ENCODE measurements at places on chromosomes 7 and 10. TPM values are rescaled to one million over a fixed set of nuclear protein-coding genes. Genes with fewer than 3 reads are reported as not detected.
A peak's percentile ranks its signal among the peaks of the same experiment; 100 is the strongest.

Gene TLL2
- 0.97 TPM for total RNA-seq

Gene STEAP1
- not detected for total RNA-seq

Gene CLDN4
- 1.0 TPM for total RNA-seq

Gene OR2A12
- not detected for total RNA-seq

DNA sequence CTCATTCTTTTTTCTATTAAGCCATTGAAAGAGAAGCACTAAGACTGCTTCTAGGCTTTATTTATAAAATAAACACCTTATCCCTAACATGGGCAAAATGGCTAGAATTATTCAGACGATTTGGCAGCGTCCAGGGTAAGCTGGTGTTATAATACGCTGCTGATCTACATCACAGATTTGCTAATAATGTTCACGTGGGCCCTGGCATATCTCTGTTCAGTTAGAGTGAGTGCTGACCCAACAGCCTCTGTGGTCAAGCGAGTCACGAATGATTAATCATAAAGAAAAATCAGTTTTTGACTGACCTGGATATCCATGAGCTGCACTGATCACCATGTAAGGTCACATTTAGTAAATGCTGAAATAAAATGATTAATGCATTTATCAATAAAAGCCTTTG lies 28.4 kb upstream of the CBLL1 start:
- DNase-seq, result no peak

- no peak for DNase-seq
These were observed 41.6 kb upstream of the COL13A1 start for GRCh38 chr10:69760072-69760471.

- DNase-seq, result no peak
These were observed 139.5 kb downstream of the KMT2E start for GRCh38 chr7:105153531-105153930.

DNA sequence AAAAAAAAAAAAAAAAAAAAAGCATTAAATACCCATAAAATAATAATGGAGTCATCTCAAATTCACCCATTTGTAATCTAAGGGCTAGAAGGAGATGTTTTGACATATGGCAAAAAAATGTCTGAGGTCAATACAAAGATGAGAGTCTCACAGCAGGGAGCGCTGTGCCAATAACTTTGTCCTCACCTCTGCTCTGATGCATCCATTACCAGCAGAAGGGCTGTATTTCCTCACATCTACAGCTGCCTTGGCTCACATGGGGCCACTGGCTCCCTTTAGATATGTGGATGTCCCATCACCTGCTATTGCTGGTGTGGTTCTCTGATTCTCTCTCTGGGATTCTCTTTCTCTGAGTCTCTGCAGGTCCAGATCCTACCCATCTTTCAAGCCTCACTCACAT lies 90.3 kb upstream of the FAM133B start:
- peak; percentile 4 for DNase-seq

DNA sequence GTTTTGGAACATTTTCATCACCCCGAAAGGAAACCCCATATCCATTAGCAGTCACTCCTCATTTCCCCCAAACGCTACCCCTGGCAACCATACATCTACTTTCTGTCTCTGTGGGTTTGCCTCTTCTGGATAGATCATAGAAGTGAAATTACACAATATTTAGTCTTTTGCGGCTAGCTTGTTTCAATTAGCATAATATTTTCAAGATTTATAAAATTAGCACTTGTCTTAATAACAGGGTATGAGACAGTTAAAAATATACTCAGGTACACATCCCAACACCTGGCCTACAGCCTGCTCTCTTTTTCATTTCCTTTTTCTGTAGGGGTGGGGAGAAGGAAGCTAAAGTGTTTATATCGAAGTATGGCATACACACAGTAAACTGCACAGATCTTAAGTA lies 81.4 kb upstream of the LRGUK start:
- DNase-seq, result peak; percentile 74

DNA sequence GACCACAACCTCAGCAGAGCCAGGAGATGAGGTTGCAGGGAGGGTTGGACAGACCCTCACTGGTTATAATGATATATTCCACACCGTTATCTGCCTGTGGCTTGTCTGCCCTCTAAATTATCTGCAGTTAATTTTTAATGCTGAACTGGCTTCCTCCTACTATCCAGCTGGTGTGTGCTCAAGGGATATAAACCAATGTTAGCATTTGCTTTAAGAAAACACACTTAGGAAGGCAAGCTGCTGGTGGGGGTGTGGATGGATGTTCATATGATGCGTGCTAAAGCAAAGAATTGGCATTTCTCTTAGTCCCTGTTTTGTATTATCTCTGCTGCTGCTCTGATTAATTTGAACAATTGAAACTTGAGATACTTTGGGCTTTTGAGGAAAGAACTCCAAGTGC lies 132.2 kb upstream of the NPVF start:
- DNase-seq, result no peak

DNA sequence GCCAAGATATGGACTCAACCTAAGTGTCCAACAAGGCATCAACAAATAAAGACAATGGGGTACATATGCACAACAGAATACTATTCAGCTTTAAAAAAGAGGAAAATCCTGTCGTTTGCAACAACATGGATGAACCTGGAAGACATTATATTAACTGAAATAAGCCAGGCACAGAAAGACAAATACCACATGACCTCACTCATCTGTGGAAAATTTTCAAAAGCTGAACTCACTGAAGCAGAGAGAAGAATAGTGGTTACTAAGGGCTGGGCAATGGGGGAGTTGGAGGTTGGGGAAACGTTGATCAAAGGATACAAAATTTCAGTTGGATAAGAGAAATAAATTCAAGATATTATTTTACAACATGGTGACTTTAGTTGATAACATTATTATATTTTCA lies 221.4 kb upstream of the PITRM1 start:
- DNase-seq, result no peak

DNA sequence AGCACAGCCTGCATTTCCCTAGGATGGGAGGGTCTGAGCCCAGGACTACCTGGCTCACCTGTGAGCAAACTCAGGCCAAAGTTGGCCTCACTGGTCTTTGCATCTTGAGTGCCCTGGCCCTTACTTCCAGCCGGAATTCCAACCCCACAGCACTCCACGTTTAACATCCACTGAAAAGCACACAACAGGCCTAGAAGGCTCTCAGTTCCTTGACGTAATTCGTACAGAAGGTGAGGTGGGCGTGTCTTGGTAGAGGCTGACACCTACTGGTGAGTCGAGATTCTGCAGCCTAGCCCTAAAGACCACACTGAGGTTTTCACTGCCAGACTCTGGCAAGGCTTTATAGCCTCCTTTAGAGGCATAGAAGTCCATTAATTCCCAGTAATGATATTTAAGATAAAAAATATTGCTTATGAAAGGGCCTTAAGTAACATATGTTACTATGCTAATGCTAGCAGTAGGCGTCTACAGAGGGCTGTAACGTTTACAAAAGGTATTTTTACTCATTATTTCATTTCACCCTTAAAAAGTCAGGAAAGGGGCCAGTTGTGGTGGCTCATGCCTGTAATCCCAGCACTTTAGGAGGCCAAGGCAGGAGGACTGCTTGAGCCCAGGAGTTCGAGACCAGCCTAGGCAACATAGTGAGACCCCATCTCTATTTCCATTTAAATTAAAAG lies 95.8 kb downstream of the HIP1 start:
- DNase-seq, result peak; percentile 74

DNA sequence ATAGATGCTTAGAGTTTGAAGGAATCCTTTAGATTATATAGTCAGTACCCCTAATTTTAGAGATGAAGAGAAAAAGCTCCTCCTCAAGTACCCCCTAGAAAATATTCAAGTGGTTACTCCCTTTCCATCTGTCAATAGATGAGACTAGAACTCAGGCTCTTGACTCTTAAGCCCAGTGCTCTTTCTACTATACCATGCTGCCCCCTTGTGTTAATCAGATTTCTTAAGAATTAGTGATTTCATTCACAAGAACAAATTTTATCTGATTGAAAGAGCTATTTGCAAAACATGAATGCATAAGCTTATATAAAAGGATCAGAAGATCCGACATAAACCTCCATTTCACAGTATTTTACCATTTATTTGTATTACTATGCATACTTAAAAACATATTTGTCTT lies 179.3 kb downstream of the TFEC start:
- peak; percentile 27 for DNase-seq

GRCh38 chr7:51705701-51706100 lies 389.1 kb upstream of the COBL start:
- DNase-seq, result no peak

- DNase-seq, result no peak
These were observed 78.1 kb downstream of the PRKCQ start for GRCh38 chr10:6501931-6502330.

- DNase-seq, result no peak
These were observed 9.0 kb upstream of the ADCYAP1R1 start for GRCh38 chr7:31043051-31043471.
